C1 segment of cervical spinal cord (tissue), 14 donors: ENCODE measurements at places on chromosomes 13 and 19.

DNA sequence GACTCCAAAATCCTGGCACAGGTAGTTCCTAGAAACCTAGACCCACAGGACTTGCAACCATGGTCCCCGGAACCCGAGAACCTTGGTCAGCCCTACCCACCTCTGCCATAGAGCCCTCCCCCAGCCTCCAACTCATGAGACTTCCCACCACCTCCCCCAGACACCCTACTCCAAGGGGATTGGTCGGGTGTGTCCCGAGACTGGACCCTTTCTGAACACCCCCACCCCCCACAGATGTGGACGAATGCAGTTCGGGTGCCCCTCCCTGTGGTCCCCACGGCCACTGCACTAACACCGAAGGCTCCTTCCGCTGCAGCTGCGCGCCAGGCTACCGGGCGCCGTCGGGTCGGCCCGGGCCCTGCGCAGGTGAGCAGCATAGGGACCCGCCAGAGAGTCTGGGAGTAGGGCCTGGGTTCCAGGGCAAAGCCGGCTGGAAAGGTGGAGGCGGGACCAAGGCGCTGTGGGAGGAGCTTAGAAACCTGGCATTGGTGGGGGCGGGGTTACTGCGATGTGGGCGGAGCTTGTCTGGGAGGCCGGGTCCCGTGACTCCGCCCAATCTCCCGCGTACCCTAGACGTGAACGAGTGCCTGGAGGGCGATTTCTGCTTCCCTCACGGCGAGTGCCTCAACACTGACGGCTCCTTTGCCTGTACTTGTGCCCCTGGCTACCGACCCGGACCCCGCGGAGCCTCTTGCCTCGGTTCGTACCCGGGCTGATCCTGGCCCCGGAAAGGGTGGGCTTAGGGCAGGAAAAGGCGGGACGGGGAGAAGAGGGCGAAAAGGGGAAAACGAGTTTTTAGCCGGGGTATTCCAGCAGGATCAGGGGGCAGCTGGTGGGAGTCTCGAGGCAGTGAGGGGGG is 11.9 kb downstream of the LTBP4 start:
- DNase-seq, result no peak

- no peak for DNase-seq
Measured at GRCh38 chr13:75417012-75417384, 65.0 kb downstream of the TBC1D4 start.

GRCh38 chr19:14135985-14136508 is 342 bp downstream of the ASF1B start:
- DNase-seq, result no peak

- DNase-seq, result peak; percentile 49
Measured at GRCh38 chr13:111006506-111007031, 91.7 kb upstream of the ANKRD10 start.

DNA sequence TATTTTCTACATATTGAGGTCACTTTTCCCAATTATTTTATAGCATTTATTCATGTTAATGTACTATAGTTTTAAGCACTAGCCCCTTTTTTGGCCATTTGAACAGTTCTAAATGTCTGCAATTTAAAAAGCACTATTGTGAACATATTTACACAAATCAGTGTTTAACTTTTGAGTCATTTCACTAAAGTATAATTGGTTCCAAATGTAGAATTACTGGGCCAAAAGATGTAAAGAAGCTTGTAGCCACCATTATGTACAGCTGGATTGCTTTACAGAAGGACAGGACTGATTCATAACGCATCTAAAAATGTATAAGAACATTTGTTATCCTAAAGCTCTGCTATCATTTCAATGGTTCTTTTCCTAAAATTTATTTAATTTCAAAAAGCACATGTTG is 16.6 kb upstream of the ATP12A start:
- DNase-seq, result no peak

DNA sequence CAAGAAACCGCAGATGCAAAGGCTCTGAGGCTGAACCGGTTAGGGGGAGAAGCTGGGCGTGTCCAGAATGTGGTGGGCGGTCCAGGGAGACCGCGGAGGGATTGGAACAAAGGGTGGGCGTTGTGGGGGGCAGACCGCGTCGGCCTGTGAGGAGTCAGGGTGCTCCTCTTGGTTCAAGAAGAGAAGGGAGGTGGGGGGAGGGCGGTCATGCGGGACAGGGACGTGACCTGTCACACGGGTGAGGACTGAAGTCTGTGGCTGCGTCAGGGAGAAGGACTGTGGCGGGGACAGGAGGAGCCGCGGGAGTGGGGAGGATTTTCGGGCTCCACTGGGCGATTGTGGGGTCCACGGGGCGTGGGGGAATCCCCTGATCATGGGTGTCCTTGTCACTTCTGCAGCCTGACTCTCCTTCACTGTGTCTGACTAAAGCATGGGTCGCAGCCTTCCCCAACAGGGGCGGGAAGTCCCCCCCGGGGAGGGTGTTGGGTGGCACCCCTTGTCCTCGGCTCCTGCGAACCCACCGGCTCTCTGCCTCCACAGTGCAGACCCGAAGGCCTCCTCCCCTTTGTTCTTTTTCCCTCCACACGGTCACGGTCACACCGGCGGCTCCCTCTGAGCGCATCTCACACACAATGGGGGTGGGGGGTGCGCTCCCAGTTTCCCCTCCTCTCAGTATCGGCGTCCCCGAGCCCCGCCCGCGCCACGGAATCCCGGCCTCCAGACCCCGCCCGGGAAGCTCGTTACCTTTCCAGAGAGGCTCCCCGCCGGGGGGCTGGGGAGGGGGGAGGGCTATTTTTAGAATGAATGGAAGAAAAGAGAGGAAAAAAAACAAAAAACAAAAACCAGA is 16.4 kb upstream of the KCNN1 start:
- DNase-seq, result no peak

DNA sequence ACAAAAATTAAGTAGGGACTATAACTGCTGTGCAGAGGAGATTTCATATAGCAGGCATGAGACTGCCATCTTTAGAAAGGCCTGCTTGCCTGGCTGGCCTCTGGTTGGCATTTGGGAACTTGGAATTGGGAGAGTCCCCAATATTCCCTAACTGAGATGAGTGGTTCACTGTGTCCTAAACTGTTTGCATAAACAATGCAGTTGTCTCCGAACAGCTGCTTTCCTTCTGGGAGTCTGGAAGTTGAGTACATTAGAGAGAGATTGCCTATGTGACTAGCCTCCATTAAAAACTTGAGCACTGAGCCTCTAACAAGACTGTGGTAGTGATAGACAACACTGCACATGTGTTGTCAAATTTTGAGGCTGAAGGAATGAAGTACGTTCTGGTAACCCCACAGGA is 47.4 kb downstream of the STOML3 start:
- no peak for DNase-seq
